ENCODE measurements at places on chromosomes 5 and 9. TPM values are rescaled to one million over a fixed set of nuclear protein-coding genes. Genes with fewer than 3 reads are reported as not detected.

Gene ARL14EPL
- total RNA-seq, result not detected

Gene TTC39B
- 3.6 TPM for total RNA-seq

Gene FLT4
- total RNA-seq, result 203 TPM

Gene ESM1
- total RNA-seq, result 188 TPM

Gene HTR1A
- not detected for total RNA-seq

Gene RANBP17
- 12.9 TPM for total RNA-seq

Gene EGFL7
- 712 TPM for total RNA-seq

Gene TNFSF8
- not detected for total RNA-seq

Gene PPP3R2
- total RNA-seq, result not detected

Gene KIF20A
- 8.2 TPM for total RNA-seq

Gene COL15A1
- total RNA-seq, result 5.8 TPM

Gene CER1
- total RNA-seq, result not detected

Data from glomerular endothelial cell (primary cell).